Glutamatergic neuron (in vitro differentiated cells): ENCODE measurements at places on chromosomes 4 and X.

DNA sequence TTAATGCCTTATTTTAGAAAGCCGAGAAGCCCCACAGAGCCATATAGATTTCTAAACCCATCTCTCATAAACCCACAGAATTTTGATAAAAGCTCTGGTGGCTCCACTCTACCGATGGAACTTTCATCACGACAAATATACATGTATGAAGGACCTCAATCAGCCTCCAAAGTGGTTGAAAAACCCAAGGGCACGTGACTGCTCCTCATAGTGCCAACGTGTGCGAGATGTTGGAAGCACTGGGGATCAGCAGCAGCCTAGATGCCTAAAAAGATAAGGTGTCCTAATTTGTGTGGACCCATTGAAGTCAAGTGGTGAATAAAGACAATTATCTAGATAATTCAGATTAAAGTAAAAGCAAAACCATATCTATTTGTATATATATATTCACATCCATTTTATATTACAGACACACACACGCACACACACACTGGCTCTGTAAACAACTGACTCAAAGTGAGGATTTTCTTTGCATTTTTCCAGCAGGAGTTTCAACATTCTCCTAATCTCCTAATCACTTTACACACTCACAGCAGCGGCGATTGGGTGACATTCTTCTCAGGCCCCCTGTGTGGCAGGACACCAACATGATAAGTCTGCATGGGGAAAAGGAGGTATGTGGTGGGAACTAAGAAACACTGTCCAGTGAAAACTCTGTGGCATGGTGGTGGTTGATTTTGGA is 2.8 kb upstream of the PITX2 start:
- no peak for DNase-seq

GRCh38 chr4:115145393-115146160 is 32.2 kb upstream of the NDST4 start:
- no peak for DNase-seq

GRCh38 chrX:99909946-99910345 is 500.1 kb downstream of the PCDH19 start:
- DNase-seq = no peak

GRCh38 chrX:112830540-112830939 is 10.1 kb downstream of the AMOT start:
- DNase-seq = no peak

DNA sequence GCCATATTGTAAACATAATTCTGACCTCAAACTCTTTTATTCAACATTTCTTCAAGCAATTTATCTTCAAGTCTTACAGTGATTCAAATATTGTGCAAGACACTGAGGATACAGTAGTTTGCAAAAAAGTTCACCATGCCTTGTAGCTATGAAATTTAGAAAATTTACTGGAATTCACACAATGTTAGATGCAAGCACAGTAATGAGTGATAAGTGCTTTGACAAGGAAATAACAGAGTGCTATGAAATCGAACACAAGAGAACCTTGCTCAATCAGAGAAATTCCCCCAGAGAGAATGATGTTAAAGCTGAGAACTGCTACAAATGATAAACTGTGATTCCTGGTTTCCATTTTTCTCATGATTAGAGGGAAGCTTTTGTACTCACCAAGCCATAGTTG is 952.9 kb downstream of the FAT4 start:
- no peak for DNase-seq

DNA sequence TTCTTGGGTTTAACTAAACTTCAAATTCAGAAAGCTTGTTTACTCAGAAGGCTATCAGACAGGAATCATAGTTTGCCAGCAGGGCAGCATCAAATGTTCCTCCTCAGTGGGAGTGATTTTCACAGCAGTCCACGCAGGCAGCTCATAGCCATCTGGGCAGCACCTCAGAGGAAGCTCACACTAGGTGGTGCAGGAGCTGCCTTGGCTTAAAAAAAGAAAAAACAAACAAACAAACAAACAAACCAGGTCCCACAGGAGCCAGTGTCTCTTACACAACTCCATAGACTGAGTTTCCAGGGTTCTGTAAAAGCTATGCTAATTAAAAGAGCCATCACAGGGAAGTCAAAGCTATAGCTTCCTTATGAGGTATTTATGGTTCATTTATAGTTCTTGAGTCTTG is 10.5 kb upstream of the KLHL5 start:
- no peak for DNase-seq

GRCh38 chrX:107674480-107675364 is 46.4 kb downstream of the PRPS1 start:
- DNase-seq = peak; percentile 23

- peak; percentile 25 for DNase-seq
Observed at GRCh38 chr4:153345012-153345981, 809 bp downstream of the MND1 start.

GRCh38 chrX:3940000-3940610 is 226.7 kb upstream of the PRKX start:
- DNase-seq = no peak

DNA sequence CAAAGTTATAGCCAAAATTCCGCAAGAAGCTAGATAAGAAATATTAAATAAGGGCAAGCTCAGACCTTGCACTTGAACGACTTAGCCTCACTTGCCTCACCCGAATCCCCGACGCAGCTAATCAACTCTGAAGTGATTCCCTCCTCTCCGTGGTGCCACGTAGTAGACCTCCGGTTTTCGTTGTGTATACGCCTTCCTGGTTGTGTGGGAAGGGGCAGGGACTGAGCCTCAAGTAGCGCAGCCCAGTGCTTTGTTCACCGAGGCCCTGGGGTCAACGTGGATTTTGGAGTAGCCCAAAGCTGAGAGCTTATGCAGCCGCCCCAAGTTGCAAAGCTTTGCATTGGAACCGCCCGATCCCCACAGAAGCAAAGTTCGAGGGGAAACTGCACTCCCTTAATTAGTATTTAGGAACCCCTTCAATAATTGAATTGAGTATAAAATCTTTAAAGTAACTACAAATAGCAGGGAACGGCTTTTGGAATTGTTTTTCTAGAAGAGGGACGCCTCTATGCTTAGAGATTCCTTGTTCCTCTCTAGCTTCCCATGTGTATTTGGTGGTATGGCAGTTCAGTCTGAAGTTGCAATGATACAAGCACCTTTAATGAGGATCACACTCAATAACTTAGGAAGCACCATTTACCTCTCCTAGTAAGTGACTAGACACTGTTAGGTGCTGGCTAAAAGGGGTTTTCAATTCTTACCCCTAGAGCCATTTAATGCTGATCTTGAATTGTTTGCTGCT is 55.7 kb downstream of the LINC00632 start:
- DNase-seq = peak; percentile 8

DNA sequence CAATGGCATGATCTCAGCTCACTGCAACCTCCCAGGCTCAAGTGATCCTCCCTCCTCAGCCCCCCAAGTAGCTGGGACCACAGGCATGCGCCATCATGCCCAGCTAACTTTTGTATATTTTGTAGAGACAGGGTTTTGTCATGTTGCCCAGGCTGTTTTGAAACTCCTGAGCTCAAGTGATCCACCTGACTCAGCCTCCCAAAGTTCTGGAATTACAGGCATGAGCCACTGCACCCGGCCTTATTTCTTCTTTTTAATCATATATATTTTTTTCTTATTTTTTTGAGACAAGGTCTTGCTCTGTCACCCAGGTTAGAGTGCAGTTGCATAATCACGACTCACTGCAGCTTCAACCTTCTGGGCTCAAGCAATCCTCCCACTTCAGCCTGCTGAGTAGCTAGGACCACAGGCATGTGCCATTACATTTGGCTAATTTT is 184.0 kb downstream of the TSPAN5 start:
- DNase-seq = no peak

DNA sequence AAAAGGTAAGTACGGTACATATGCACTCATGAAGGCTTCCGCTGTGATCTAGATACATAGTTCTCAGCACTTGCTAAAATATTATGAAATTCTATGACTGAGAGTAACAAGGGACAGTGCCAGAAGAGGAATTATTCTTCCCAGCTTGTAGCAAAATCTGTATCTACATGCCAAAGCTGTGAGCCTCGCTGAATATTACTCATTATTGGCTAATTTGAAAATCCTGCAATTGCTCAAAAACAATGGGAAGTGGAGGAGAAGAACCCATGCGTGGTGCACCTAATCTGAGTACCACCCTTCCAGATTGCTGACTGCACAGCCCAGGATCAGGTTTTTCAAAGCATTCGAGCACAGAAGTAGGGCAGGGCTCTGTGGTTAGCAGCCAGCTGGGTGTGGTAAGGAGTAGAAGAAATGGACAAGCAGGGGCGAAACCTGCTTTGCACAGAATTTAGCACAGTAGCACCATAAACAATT is 17.4 kb upstream of the PDCL2 start:
- DNase-seq = no peak
